ENCODE measurements at places on chromosomes 3 and 15.

GRCh38 chr3:141557961-141558706, 71.3 kb downstream of the RASA2 start:
- no peak for DNase-seq

DNA sequence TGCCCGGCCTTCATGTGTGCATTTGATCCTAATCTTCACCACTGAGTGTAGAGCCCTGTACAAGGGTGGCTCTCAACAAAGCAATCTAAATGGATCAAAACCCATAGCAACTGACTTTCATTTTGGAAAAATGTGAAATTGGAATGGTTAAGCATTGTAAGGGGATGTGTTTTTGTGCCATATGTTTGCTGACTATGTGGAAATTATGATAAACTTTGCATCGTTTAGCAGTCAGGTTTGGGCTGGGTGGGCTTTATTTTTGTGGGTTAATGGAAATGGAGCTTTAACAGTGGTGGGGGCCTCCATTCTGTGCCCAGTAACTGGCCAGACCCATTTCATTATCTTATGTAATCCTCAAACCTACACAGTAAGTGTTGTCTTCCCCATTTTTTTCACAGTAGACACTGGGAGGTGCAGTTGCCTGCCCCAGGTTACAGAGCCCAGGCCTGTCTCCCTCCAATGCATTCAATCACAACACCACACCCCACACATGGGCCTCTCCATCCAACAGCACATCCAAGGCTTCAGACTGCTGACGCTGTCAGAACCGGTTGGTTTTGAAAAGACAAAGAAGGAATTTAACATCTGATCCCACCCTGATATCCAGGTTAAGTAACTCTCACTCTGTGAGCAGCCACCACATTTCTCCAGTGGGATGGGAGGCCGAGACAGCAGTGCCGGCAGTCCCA, 136.3 kb upstream of the ABHD17C start:
- no peak for DNase-seq

DNA sequence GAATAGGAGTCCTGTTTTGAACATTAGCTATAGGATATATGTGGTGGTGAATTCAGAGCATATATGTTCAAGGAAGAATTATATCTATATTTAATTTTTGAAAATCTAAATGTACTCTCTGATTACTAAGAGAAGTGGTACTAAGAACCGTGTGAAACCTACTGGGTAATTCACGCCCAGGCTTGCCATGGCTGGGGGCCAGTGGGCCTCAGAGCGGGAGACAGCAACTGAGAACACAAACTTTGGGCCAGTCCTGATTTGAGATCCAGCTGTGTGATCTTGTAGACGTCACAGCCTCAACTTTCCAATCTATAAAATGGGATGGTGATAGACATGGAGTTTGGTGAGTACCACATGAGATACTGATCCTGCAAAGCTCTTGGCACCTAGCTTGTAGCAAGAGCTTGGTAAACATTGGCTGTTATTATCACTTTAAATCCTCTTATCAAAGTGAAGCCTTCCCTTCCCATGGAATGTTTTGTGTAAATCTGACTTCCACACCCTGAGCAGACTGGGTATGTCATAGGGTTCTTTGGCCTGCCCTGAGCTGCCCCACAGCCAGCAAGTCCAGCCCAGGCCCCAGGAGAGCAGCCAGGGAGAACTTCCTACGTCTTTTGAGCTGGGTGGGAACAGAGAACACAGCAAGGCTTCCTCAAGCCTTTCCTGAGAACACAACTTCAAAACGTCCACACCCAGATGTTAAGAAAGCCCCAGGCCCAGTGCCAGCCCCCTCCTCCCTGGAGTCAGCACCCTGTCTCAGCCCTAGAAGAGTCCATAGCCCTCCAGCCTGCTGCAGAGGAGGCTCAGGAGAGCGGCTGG, 8.2 kb upstream of the PAQR5 start:
- DNase-seq = no peak

DNA sequence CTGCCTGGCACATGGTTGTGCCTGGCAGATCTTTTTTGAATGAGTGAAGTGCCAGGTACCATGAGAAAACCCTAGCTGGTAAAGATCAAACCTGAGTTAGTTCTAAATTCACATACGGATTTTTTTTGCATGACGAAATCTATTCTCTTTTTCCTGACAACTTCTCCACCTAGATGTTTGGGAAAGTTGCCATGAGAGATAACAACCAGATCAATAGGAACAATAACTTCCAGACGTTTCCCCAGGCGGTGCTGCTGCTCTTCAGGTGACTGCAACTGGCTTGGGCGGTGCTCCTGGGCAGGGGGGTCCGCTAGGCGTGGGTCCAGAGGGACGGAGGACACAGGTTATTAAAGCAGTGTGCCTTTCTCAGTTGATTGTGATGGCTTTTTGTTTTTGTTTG, 71.8 kb downstream of the CHDH start:
- DNase-seq = no peak

DNA sequence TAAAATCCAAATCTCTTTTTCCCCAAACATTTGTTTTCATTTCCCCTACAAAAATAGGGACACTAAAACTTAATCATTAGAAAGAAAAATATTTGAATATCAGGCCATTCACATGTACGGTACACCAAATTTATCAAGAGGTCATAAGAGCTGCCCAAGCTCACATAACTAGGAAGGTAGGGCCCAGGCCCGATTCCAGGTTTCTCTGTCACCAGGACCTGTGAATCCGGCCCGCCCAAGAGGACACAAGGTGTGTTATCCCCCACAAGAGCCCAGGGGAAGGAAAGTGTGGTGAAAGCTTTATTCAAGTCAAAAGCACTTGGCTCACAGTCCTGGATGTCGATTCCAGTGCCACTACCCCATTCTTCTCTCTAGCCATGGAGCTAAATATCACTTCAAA, 130.6 kb downstream of the DMXL2 start:
- DNase-seq = no peak

- no peak for DNase-seq
Measured at GRCh38 chr3:117017135-117017894, 307.7 kb downstream of the TUSC7 start.

GRCh38 chr3:88013592-88013991, 45.2 kb downstream of the CGGBP1 start:
- DNase-seq = no peak

GRCh38 chr3:11230125-11230524, 42.1 kb upstream of the ATG7 start:
- DNase-seq = no peak

DNA sequence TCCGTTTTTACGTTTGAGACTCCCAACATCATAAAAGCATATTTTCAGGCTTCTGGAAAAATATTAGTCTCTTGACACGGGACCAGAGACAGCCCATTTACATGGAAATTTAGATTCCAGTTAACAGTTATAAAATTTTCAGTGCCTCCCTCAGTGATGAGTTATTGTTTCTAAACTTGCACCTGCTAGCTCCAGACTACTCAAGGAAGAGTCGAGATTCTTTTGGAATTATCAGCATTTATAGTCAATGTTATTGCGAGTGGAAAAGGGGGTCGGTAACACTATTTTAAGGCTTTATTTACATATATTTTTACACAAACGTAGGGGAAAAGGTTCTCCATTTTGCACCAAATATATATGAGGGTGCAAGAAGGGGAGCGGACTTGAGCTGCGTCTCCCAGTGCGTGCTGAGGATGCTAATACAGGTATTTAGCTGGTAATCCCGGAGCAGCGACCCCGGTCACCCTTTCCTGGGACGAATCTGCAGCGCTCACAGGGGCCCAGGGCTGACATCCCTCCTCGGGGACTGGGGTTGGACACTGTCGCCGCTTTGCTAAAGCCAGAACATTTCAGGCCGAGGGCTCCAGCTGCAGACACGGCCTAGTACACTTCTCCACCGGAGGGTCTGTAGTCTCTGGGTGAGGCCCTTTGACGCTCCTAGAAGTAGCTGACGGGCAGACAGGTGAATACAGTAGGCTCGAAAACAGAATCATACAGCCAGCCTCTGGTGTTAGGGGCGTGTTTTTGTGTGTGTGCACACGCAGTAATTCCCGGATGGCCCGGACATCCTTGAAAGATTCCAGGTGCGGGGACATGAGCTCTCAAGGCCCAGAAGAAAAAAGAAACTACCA, 729 bp upstream of the ZBTB11 start:
- no peak for DNase-seq

DNA sequence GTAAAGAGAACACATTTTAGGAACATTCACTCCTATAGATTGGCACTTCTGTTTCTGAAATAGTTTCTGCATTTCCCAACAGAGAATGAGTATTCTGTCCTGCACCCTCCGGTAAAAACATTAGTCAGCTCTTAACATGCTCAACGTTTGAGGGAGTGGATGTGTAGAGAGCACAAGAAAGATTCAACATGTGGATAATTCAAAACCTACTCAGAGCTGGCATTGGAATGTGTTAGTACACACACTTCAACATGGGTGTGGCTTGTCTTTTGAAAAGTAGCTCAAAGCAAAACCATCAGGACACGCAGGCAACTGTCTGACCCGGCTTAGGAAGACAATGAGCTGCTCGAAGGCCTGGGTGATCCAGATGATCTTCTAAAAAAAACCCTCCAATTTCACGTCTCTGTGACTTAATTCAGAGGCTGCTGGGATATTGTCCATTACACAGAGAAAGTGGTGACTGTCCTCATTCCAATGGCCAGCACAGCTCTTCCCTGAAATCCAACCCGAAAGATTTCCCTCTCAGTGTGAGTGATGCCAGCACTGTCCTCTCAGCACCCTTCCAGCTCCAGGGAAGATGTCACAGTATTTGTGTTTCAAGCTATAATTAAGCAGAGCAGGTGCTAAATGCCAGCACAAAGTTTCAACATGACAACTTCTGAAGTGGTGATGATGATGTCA, 18.1 kb downstream of the FBN1 start:
- DNase-seq = no peak

GRCh38 chr3:185797108-185797881, 27.5 kb downstream of the IGF2BP2 start:
- no peak for DNase-seq

GRCh38 chr15:55124616-55125015, 72.1 kb downstream of the RSL24D1 start:
- DNase-seq = no peak

GRCh38 chr15:84761607-84762131, 13.3 kb downstream of the ZNF592 start:
- no peak for DNase-seq

GRCh38 chr3:13638927-13639326, 90.0 kb downstream of the FBLN2 start:
- no peak for DNase-seq
